ENCODE measurements at places on chromosomes 7 and 10.

DNA sequence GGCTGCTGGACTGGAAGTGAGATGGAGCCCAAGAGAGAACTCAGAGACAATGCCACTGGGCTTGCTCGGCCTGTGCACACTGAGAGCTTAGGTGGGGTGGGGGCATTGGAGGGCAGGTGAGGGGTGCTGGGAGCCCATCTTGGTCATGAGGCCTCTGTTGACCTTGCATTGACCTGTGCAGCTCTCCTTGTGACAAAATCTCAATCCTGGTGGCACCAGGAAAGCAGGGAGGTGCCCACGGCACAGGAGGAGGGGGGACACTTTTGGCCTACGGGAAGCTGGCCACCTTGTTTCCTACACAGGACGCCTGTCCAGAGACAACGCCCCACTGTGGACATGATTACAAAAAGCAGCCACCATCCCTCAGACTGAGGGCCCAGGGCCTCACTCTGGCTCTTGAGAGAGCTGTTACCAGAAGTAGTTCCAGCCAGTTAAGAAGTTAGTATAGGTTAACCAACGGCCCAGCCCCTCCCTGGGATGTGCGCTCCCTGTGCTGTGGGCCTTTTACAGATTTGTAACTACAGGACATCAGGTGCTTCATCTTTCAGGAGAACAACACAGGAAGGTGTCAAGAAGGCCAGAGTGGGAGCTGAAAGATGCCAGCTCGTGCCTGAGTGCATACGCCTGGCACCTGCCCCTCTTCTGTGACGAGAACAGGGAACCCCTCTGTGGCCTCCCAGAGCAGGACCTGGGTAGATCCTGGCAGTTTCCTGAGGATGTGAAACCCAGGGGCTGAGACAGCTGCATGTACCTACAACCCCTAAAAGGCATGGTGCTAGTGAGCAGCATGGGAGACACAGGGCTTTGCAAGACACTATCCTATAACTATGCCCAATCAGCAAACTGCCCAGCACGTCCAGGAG lies 10.3 kb downstream of the PKD1L1 start:
- H3K27ac ChIP-seq = no peak overlapping the region
- no peaks in the 10 kb centered on the region for H3K36me3 ChIP-seq
- DNase-seq = no peak

DNA sequence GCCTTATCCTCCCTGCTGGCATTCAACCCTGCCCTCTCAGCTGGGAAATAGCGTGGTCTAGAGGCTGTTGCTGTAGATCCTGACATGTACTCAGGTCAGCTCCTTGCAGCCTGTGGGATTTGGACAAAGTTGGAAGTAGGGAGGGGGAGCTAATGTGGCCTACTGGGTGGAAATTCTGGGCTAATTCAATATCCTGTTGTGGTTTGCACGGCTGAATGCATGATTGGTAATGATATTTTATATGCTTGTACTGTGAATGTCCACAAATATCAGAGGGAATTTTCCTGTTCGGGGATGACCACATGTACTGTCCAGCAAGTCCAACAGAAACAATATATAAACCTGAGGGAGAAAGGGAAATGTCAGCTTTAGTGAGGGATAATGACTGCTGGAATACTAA lies 22.1 kb upstream of the NPVF start:
- no peaks in the 10 kb centered on the region for H3K27me3 ChIP-seq
- H3K4me3 ChIP-seq = no peak overlapping the region
- H3K4me1 ChIP-seq = peaks cover 4% of the 10 kb centered on the region
- no peak for DNase-seq
- no peaks in the 10 kb centered on the region for H3K36me3 ChIP-seq
- H3K27ac ChIP-seq = no peak overlapping the region

DNA sequence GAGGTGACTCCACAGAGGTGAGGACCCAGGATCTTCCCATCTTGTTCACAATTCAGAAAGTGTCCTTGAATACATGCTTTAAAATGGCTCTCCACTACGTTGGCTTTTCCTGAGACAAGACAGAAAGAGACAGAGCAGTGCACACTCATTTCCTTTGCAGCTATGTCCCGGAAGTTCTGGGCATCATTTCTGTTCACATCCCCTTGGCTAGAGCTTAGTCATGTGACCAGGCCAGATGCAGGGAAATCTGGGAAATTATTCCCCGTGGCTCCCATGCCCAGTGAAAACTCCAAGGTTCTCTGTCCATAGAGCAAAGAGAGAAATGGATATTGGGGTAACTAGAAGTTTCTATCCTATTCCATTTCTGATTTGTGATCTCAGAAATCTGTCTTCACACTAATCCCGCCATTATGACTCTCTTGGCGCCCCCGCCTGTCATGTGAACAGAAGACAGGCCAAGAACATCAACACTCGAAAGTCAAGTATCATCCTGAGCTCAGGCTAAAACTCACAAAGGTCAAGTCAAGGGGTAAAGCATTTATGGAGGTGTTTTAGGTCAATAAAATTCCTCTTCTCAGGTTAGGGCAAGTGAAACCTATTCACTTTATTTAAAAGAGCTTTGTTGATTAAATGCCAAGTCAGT lies 251.4 kb upstream of the HABP2 start:
- no peaks in the 10 kb centered on the region for H3K27me3 ChIP-seq
- no peaks in the 10 kb centered on the region for H3K36me3 ChIP-seq
- no peak overlapping the region for H3K27ac ChIP-seq
- H3K4me3 ChIP-seq = no peak overlapping the region
- peaks cover 8% of the 10 kb centered on the region for H3K4me1 ChIP-seq

GRCh38 chr7:5333121-5334045 lies 50.6 kb downstream of the SLC29A4 start:
- H3K36me3 ChIP-seq = no peaks in the 10 kb centered on the region
- no peak for DNase-seq
- no peaks in the 10 kb centered on the region for H3K27me3 ChIP-seq
- H3K4me3 ChIP-seq = no peak overlapping the region
- H3K27ac ChIP-seq = no peak overlapping the region

- no peak for DNase-seq
- H3K36me3 ChIP-seq = no peaks in the 10 kb centered on the region
- H3K27ac ChIP-seq = no peak overlapping the region
- H3K4me3 ChIP-seq = no peak overlapping the region
- H3K4me1 ChIP-seq = no peaks in the 10 kb centered on the region
Measured at GRCh38 chr10:80137031-80137862, 4.7 kb downstream of the PLAC9 start.

DNA sequence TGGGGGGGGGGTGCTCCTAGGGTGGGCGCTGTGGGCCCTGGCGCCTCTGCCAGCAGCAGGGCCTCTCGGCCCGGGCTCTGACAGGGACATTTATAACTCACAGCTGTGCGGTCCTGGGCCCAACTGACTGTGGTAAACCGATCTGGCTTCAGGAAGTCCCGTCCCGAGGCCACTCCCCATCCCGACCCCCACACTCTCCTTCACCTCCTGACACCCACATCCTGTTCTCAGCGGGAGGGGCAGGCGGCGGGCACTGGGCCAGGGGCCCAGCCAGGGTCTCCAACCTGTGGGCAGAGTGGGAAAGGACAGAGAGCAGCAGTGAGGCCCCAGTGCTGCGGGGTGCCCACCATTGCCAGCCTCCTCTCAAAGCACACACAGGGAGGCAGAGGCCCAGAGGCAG lies 69.1 kb downstream of the ZMIZ1 start:
- peaks cover 3% of the 10 kb centered on the region for H3K4me1 ChIP-seq
- H3K4me3 ChIP-seq = no peak overlapping the region
- peaks cover 2% of the 10 kb centered on the region for H3K36me3 ChIP-seq

GRCh38 chr10:101028446-101029337 lies 2.2 kb downstream of the PDZD7 start:
- H3K36me3 ChIP-seq = no peaks in the 10 kb centered on the region
- H3K4me1 ChIP-seq = peaks cover 15% of the 10 kb centered on the region
- H3K27me3 ChIP-seq = no peaks in the 10 kb centered on the region
- no peak overlapping the region for H3K27ac ChIP-seq

- no peak overlapping the region for H3K27ac ChIP-seq
- DNase-seq = no peak
- no peaks in the 10 kb centered on the region for H3K27me3 ChIP-seq
- H3K4me3 ChIP-seq = no peak overlapping the region
Measured at GRCh38 chr7:98705626-98706025, 88.5 kb downstream of the NPTX2 start.

DNA sequence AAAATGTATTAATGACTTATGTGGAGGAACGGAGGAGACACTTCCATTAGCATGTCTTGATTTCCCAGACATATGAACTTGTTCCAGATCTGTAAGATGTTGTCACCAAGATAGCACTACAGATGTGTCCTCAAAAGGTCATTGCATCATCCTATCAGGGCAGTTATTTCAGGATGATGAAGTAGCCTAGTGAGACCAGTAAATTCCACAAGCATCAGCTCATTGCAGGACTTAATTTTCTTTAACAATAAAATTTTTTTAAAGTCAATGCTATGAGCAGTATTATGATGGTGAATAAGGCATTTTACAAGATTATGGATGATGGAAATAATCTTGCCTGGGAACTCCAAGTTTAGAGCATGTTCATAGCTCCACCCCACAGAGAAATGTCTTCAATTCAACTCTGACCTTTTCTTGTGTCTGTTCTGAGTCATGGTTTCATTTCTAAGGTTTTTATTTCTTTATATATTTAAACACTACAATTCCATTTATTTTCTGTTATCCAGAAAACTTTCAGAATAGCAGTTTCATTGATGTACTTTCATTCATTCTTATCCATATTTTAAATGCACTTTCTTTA lies 1203.3 kb upstream of the CELF2 start:
- H3K4me3 ChIP-seq = no peak overlapping the region
- DNase-seq = no peak
- no peak overlapping the region for H3K27ac ChIP-seq
- H3K27me3 ChIP-seq = no peaks in the 10 kb centered on the region
- H3K36me3 ChIP-seq = no peaks in the 10 kb centered on the region

GRCh38 chr10:110479710-110480109 lies 18.0 kb upstream of the DUSP5 start:
- no peaks in the 10 kb centered on the region for H3K27me3 ChIP-seq
- H3K36me3 ChIP-seq = no peaks in the 10 kb centered on the region
- peaks cover 42% of the 10 kb centered on the region for H3K4me1 ChIP-seq

DNA sequence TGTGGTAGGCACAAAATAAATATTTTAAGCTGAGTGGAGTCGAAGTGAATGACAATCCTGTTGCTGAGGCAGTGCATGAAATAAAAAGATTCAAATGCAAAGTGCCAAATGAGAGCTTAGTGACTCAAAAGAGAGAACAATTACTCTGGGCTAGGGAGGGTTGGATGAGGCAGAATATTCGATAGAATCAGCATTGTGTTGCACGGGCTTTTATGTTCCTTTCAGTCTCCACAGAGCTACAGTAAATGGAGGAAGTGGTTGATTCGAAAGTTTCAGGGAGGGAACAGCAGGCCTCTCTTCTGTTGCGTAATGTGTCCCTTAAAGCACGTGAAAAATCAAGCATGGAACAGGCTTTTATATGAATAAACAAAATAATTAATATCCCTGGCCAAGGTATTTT lies 599.3 kb upstream of the CELF2 start:
- H3K4me1 ChIP-seq = no peaks in the 10 kb centered on the region
- no peaks in the 10 kb centered on the region for H3K36me3 ChIP-seq
- no peak overlapping the region for H3K4me3 ChIP-seq
- no peak overlapping the region for H3K27ac ChIP-seq

DNA sequence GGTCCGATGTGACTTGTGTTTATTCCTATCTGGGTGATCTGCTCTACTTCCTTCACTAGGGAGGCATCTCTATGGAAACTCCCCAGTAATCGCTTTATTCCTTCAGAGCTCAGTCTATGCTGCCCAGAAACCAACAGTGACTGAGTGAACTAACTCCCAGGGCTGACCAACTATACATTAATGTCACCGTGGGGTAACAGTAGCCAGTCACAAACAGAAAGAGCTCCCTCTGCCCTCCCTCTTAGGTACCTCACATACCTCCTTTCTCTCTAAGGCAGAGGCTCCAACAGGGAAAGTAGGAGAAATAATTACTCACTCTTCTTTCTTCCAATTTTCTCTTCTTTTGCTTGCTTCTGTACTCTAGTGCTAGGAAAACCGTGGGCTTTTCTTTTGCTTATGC lies 855.0 kb downstream of the REEP3 start:
- no peak for DNase-seq
- no peaks in the 10 kb centered on the region for H3K27me3 ChIP-seq
- no peaks in the 10 kb centered on the region for H3K36me3 ChIP-seq
- peaks cover 14% of the 10 kb centered on the region for H3K4me1 ChIP-seq
- H3K27ac ChIP-seq = no peak overlapping the region

- H3K27ac ChIP-seq = no peak overlapping the region
- H3K4me1 ChIP-seq = peaks cover 9% of the 10 kb centered on the region
- no peaks in the 10 kb centered on the region for H3K27me3 ChIP-seq
- H3K4me3 ChIP-seq = no peak overlapping the region
- DNase-seq = no peak
Measured at GRCh38 chr7:1561036-1561940, 5.3 kb upstream of the TMEM184A start.

GRCh38 chr7:98784216-98784785 lies 85.5 kb downstream of the TMEM130 start:
- no peaks in the 10 kb centered on the region for H3K36me3 ChIP-seq
- no peaks in the 10 kb centered on the region for H3K27me3 ChIP-seq
- no peak for DNase-seq

DNA sequence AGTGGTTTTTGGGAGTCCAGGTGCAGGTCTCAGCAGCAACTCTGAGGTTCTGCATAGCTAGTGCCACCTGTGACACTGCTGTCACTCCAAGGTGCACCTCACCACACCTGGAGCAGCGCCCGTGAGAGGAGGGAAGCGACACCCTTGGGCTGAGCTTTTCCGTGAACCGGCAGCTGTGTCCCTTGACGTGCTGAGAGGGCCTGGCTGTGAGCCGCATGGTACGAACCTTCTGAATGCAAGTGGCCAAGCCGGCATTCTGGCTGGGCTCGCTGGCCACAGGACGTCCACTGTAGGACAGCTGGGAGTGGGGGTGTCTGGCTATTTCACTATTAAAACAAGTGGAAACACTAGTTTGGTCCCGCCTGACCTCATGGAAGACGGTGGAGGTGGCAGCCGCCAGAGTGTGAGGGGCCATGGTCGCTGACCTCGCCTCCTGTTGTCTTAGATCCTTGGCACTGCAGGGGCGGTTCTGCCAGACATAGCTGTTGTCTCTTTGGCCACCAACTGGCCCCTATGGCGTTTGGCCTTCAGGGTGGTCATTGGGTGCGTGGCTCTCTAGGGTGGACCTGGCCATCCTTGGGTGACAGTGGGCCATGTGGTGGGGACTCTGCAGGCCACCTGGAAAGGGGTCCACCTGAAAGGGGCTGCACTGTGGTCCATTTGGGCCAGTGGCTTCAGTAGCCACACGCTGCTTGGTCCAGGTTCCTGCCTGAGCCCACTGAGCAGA lies 12.9 kb downstream of the INPP5A start:
- no peaks in the 10 kb centered on the region for H3K27me3 ChIP-seq
- peaks cover 4% of the 10 kb centered on the region for H3K4me1 ChIP-seq
- DNase-seq = no peak
- no peaks in the 10 kb centered on the region for H3K36me3 ChIP-seq
- H3K27ac ChIP-seq = no peak overlapping the region

- H3K4me1 ChIP-seq = no peaks in the 10 kb centered on the region
- no peak overlapping the region for H3K27ac ChIP-seq
- H3K4me3 ChIP-seq = no peak overlapping the region
- no peak for DNase-seq
Measured at GRCh38 chr7:125636320-125636962, 706.8 kb upstream of the POT1 start.

- no peak for DNase-seq
- no peak overlapping the region for H3K4me3 ChIP-seq
- H3K36me3 ChIP-seq = no peaks in the 10 kb centered on the region
- H3K4me1 ChIP-seq = peaks cover 21% of the 10 kb centered on the region
- no peak overlapping the region for H3K27ac ChIP-seq
Measured at GRCh38 chr7:94675356-94675755, 19.4 kb upstream of the SGCE start.

GRCh38 chr7:150378115-150378852 lies 846 bp upstream of the ZNF775 start:
- peak overlapping the region; percentile 89 for H3K27ac ChIP-seq
- peak overlapping the region; percentile 95 for H3K4me3 ChIP-seq
- H3K4me1 ChIP-seq = peaks cover 51% of the 10 kb centered on the region
- H3K27me3 ChIP-seq = no peaks in the 10 kb centered on the region
- peak; percentile 84 for DNase-seq
